PC-9 (cell line): ENCODE measurements at places on chromosomes 7 and 10. TPM values are rescaled to one million over a fixed set of nuclear protein-coding genes. Genes with fewer than 3 reads are reported as not detected.
A peak's percentile ranks its signal among the peaks of the same experiment; 100 is the strongest.

Gene GRM3
- not detected in 2 replicates for total RNA-seq

DNA sequence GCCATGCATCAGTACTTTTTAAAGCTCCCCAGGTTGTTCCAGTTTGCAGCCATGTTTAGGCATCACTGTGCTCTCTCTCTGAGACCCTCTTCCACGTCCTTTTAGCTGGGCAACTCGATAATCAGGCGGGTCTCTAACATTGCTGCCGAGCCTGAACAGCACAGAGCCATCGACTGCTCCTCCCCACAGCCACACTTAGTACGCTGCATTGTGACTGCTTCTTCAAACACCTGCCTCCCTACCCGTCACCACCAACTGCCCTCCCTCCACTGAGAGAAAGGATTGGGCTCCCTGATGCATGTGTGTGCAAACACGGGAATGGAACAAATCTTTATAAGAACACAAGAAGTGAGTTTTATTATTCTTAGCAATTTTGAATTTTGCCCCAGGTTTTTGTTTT is 11.4 kb upstream of the TACR2 start:
- DNase-seq: no peak

Gene MARCHF5
- 31.5 and 39.1 TPM in 2 replicates for total RNA-seq

- no peak for DNase-seq
Observed at GRCh38 chr10:79588800-79589199, 21.9 kb upstream of the SFTPA1 start.

DNA sequence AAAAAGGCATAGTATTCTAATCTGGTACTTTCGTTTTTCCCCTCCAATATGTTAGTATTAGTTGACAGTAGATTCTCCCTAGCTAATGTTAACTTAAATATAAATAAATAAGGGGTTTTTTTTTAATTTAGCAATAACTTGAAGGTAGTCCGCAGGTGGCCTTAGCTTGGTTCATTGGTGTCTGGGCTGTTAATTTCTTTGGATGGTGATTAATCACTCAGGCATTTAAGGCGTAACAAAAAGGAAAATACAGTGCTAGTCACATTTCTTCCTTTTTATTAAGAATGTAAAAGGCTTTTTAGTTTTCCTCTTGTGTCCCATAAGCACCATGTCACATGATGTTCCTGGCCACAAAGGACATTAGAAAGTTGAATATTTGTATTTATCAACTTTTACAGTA is 161.0 kb upstream of the POT1 start:
- peak; percentile 3 for DNase-seq

Gene RPP30
- total RNA-seq: 25.4 and 32.4 TPM in 2 replicates
